ENCODE measurements at places on chromosomes 3 and 15.

- DNase-seq: no peak
These were observed 117.6 kb downstream of the SATB1 start for GRCh38 chr3:18307529-18307928.

- no peak for DNase-seq
These were observed 43.8 kb upstream of the SLC6A6 start for GRCh38 chr3:14358426-14359211.

GRCh38 chr3:25555695-25556437 is 108.8 kb downstream of the TOP2B start:
- DNase-seq: no peak

DNA sequence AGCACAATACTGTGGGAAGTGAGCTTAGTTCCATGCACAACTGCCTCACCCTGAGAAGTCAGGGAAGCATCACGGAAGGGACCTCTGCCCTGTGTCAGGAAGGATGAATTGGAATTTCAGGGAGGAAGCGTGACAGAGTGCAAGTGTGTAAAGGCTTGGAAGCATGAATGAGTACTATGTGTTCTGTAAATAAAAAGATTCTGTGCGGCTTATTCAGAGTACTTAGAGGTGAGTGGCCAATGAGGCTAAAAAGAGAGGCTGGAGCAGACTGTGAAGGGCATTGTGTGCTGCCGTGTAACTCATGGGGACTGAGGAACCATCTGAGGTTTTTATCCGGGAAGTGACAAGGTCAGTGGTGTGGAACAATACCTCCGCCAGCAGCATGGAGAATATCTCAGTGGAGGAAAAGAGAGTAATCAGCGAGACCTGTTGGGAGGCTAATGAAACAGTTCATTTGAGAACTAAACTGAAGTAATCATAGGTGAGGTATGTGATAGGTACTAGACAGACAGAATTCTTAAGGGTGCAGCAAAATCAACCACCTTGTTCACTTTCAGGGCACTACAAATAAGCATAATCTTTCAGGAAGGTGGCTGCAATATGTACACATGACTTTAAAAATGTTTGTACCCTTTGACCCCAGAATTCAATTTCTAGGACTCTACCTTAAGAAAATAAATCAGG is 64.9 kb upstream of the SPRED1 start:
- DNase-seq: no peak

- DNase-seq: no peak
These were observed 132.9 kb downstream of the ZNF280D start for GRCh38 chr15:56600380-56600779.

GRCh38 chr15:25850154-25851111 is 12.7 kb downstream of the ATP10A start:
- peak; percentile 54 for DNase-seq

- DNase-seq: no peak
These were observed 104.0 kb downstream of the KLHL25 start for GRCh38 chr15:85690561-85691231.

DNA sequence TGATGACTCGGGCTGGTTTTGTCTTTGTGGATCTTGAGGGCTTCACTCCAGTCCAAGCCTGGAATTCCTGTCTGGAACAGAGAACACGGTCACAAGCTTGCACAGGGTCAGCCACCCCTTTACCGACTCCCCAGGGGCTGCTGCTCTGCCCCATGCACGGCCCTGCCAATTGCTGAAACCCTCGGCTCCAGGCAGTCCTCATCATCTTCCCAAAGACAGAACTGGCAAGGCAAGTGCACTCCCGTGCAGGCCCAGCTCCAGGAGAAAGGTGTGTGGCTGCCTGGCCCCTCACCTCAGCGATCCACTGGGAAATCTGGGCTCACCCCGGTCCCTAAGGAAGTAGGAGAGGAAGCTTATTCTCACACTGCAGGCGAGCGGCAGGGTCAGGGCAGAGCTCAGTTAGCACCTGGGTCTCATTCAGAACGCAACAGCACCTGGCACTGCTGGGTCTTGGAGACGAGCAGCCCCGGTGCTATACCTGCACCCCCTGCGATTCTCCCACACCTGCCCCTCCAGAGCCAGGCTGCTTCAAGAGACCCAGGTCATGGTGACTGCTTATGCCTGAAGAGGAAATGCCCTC is 7.2 kb downstream of the MAP6D1 start:
- DNase-seq: no peak

DNA sequence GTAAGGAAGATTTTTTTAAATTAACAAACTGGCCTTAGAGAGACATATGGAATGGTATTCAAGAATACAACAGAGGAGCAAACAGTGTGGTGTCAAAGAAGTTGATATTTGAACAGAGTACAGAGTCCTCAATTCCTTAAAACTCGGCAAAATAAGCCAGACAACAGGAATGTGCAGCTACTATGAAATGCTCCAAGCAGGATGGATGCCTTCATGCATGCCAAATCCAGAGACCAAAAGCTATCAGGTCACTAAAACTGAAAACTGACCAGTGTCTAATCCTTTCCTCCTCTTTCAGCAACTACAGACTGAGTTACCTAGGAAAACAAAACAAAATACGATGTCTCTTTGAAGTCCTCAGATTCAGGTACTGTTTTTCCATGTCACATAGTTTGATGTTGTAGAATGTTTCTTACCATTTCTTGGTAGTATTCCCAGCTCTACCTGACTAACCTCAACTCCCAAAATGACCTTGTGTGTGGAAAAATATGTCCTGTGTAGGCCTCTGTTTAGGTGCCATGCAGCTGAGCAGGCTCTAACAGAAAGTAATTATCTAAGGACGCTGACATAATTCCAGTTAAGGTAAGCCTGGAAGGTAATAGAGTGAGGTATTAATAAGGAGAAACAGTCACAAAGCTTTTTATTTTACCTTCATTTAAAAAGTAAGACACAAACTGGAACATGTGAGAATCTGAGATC is 46.9 kb downstream of the TBL1XR1 start:
- no peak for DNase-seq

GRCh38 chr15:70156671-70157271 is 59.1 kb upstream of the TLE3 start:
- DNase-seq: no peak

DNA sequence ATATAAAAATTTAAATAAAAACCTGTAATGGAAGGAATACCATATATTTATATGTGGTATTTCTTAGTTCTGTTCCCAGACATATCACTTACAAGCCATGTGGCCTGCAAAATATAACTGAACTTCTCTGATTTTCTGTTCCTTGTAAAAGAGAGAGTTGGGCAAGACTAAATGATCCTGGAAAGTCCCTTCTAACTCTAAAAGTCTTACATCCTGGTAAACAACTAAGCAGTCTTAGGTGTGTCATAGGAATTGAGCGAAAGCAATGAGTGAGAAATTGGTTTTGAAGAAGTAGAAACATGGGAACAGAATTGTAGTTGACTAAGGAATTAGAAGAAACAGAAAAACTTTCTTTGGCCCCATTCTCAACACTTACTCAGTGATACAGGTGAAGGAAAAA is 25.3 kb upstream of the IL20RB start:
- no peak for DNase-seq

GRCh38 chr3:110413807-110414748 is 657.5 kb upstream of the NECTIN3 start:
- DNase-seq: no peak

DNA sequence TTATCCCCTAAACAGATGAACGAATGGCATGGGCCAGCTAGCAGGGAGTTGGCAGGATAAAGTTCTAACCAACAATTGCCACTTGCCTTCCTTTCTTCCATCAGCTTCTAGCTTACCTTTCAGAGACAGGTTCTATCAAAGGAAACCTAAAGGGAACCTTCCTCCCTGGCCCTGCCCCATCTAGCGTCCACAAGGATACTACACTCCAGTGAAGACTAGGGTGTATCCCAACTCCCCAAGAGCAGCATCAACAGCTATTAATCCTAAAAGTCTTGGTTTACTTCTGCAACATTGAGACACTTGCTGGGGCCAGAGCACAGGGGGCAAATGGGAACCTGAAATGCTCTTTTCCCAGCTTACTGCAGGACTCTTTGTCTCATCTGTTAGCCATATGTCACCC is 37.0 kb upstream of the TMC3 start:
- no peak for DNase-seq

DNA sequence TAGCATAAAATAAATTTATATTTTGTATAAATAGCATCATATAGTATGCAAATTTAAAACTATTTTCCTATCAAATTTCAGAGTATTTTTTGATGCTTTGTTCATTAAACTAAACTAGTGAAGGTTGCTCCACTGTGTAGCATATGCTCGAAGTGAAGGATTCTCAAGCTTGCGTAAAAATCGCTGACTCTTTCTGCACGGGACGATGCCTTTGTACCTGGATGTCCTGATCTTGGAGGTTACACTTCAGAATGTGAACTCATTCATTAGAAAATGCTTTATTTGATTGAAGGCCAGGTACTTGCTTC is 305.0 kb downstream of the WDR72 start:
- no peak for DNase-seq

GRCh38 chr15:67575039-67575502 is 32.6 kb downstream of the MAP2K5 start:
- no peak for DNase-seq

GRCh38 chr3:163261056-163261455 is 1764.4 kb downstream of the OTOL1 start:
- no peak for DNase-seq
